HS-27A (cell line): ENCODE measurements at places on chromosomes 7 and 10.

DNA sequence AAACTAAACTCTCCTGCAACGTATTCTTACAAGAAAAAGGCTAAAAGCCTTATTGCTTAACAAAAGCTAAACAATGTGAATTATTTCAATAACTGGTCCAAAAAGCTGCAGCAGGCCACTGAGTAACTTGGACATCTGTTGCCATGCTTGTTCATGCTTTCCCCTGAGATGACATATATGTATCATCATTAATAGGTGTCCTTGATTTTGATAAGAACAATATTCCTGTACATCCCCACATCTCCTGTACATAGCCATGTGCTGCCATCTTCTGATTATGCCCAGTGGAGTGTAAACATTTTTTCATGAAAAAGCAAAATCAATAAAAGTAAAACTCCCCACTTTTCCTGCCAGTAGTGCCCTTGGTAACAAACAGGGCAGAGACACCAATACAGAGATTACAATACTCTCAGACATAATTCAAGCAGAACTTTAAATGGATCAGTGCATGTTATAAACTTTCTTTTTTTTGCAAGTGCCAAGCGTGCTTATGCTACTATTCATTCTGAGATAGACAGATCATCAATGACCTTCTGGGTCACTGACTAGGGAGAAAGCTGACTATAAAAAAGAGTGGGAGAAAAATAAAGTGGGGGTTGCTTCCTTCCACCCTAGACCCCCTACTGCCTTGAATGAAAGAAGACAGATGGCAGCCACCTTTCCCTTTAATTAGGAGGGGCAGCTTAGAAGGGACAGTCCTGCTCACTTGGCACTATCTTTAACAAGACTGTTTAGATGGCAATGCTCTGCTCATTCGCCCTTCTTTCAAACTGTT, 205.5 kb upstream of the KLF14 start:
- DNase-seq = no peak

DNA sequence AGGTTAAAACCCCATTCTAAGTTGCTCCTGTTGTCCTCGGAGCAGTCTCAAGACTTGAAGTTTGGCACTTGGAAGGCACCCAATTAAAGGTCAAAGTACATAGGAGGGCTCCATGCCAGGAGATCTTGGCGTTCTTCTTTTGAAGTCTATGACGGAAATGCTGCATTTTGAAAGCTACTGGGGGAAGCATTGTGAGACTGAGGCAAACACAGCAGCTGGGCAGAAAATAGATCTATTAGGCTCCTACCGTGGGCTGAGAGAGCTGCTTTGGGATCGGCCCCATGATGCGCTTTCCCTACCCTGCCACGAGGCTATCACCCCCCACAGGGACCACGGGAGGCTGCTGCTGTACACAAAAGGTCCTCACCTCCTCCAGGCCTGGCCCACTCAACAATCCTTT, 20.0 kb downstream of the KIAA1549 start:
- DNase-seq = no peak

DNA sequence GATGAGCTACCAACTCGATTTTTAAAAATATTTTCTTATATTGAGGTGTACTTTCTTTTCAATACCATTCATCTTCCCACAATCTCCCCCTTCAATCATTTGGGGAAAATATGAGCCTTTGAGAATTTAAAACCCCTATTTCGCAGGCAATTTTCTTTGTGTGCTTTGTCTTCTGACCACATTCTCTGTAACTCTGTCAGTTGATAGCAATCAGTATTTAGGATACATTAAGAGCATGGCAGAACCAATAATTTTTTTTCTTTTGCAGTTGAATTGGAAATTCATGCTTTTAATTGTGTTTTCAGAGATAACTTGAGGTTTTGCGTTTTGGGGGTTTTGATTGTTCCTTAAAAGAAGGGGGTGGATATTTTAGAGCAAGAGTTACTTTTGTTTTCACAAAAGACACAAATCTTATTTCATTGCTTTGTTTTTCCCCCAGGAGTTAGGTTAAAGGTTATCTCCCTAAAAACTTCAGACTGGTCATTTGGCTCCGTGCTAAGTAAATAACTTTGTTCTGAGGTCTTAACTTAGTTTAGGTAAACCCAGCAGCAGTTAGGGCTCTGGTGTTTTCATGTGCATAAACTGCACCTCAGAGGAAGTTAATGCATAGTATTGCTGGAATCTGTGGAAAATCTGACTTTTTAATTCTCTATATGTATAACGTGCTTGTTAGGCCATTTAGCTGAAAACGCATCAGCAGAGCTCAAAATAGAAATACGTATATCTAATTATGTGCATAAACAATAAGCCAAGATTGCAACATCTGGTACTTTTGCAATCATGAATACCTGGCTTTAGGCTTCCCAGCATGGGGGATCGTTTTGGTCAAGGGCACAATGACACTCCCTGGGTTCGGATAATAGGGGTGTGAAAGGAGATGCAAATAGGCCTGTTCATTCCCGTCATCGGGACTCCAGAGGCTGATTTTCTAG, 676.4 kb upstream of the ANKRD30A start:
- DNase-seq = no peak

GRCh38 chr7:158406801-158407200, 180.8 kb downstream of the PTPRN2 start:
- DNase-seq = no peak

DNA sequence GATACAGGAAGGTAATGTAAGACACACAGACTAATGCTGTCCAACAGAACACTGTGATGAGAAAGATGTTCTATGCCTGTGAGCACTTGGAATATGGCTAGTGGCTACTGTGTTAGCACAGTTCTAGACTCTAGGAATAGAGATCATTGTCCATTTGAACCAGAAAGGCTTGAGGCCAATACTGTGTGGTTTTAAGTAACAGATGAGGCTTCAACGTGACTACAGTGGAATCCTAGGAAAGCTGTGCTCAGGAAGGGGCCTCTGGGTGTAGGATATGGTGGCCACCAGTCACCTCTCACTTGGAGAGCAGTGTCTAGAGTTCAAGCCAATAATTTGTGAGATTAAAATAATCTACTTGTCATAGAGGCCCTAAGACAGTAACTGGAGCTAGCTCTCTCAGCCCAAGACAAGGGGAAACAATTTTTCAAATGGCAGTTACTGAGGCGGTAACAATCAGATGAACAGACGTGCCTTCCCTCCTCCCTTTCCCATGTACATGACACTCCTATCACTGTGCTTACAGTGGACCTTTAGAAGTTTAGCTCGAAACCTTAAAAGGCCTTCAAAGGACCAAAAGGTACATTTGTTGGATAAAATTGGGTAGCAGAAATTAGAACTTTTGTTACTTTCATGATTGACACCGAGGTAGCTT, 10.2 kb downstream of the ZDHHC16 start:
- DNase-seq = no peak

DNA sequence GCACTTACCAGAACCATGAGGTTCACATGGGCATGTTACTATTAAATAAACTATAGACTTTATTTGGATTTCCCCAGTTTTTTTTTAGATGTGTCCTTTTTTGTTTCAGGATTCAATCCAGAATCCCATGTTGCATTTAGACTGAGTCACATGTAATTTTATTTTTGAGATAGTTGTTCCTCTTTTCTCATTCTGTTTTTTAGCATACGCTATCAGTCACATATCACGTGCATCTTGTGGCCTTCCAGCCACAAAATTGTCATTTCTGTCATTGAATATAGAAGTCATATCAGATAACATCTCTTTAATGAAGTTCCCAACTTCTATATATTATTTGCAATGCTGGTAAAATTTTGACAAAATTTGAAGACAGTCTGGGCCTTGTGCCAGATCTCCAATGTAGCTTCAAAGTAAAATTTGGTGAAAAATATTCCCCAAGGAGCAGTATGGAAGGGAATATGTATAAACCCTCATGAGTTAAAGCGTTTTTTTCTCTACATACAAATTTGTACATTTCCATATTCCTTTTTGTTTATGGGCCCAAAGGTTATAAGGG, 132.3 kb upstream of the MKI67 start:
- DNase-seq = no peak

- no peak for DNase-seq
These were observed 27.7 kb upstream of the PHYHIPL start for GRCh38 chr10:59148701-59149100.

DNA sequence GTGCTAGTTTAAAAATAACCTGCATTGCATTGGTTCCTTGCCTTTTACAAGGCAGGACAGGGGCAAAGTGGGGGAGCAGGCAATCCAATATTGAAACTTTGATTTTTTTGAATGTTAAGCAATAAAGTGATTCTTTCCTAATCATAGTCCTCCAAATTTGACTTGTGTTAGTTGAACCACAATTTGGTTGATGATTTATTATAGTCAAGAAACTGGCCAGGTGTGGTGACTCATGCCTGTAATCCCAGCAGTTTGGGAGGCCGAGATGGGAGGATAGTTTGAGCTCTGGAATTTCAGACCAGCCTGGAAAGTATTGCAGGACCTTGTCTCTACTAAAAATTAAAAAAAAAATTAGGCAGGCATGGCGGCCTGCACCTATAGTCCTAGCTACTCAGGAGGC, 27.9 kb upstream of the ABLIM1 start:
- no peak for DNase-seq

- no peak for DNase-seq
These were observed 23.4 kb downstream of the HYCC1 start for GRCh38 chr7:22990588-22990949.

- no peak for DNase-seq
These were observed 298.5 kb downstream of the GPAM start for GRCh38 chr10:111885046-111885445.

DNA sequence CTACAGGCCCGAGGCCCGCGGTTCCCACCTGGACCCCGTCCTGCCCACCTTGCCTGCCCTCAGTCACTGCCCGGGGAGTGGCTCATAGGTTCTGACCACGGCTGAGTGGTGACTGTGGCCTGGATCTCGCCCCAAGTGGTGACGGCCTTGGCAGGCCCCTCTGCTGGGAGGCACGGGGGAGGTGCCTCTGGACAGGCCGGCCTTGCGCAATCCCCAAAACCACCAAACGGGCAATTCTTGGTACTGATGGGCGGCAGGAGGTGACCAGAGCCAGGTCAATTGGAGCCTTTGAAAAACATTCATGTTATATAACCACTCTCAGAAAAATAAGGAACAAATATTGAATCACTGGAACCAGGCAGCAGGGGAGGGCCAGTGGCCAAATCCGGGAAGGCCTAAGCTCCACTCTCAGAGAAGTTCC, 83.4 kb downstream of the PRKAG2 start:
- DNase-seq = no peak

DNA sequence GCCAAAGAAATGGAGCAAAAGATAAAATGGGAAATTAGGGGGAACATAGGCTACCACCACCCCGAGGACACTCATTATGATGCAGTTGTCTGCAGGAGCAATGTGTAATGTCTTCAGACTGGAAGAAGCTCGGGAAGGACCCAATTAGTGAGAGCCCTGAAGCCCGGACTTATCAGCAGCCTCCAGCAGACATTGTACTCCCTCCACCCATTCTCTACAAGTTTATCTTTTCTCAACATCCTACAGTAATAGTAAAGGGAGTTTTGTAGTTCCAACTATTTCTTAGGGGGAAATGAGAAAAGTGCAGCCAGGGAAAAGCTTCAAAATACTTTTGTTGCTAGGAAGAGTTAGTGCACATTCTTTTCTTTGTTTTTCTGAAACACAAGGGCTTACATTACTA, 657.3 kb upstream of the COBL start:
- DNase-seq = no peak

DNA sequence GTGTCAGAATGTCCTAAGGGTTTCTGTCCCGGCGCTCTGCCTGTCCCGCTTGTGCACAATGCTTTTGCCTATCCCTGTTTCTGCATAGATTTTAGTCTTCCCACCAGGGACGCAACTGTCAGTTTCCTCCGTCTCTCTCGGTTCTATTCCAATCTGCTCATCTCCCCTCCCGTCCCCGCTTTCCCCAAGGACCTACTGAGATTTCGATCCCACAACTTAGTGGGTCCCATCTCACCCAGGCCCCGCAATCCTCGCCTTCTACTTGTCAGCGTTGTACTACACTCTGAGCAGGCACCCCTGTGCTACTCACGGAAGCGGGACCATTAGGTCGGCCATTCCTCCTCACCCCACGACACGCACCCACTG, 519 bp upstream of the ZNF655 start:
- no peak for DNase-seq

GRCh38 chr7:154423231-154423630, 371.0 kb downstream of the DPP6 start:
- DNase-seq = no peak

GRCh38 chr10:34585422-34586112, 229.5 kb downstream of the PARD3 start:
- DNase-seq = no peak

- no peak for DNase-seq
These were observed 77.2 kb upstream of the PLXNA4 start for GRCh38 chr7:132653366-132653930.

DNA sequence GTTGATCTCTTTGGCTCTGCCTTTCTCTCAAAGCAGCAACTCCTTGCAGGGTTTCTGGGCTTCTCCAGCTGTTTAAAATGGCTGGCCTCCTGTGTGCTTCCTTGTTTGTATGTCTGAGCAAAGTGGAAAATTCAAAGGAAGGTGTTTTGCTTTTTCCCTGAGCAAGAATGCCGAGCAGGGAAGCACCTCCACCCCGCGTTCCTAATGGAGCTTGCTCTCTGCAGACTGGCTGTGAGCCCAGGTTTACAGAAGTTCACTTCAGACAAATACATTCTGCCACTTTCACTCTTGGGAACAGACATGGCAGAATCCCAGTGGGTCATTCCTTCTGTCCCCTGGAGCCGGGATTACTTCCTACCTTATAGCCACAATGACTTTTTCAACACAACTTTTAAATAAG, 181.8 kb upstream of the AGK start:
- DNase-seq = no peak

- no peak for DNase-seq
These were observed 105.2 kb upstream of the PPIF start for GRCh38 chr10:79241990-79242619.

GRCh38 chr7:103715376-103716120, 269.5 kb upstream of the SLC26A5 start:
- DNase-seq = no peak

DNA sequence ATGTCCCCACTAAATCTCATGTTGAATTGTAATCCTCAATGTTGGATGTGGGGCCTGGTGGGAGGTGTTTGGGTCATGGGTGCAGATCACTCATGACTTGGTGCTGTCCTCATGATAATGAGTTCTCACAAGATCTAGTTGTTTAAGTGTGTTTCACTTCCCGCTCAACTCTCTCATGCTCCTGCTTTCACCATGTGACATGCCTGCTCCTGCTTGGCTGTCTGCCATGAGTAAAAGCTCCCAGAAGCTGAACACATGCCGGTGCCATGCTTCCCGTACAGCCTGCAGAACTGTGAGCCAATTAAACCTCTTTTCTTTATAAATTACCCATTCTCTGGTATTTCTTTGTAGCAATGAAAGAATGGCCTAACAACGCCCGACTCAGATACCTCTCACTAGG, 6.2 kb upstream of the PSTK start:
- DNase-seq = no peak

- no peak for DNase-seq
These were observed 14.9 kb downstream of the ABLIM1 start for GRCh38 chr10:114643158-114643557.

GRCh38 chr7:22671177-22671879, 55.7 kb upstream of the IL6 start:
- DNase-seq = no peak
